ENCODE measurements at places on chromosomes 4 and X.

GRCh38 chr4:125434136-125434535 lies 119.4 kb downstream of the FAT4 start:
- DNase-seq: no peak

DNA sequence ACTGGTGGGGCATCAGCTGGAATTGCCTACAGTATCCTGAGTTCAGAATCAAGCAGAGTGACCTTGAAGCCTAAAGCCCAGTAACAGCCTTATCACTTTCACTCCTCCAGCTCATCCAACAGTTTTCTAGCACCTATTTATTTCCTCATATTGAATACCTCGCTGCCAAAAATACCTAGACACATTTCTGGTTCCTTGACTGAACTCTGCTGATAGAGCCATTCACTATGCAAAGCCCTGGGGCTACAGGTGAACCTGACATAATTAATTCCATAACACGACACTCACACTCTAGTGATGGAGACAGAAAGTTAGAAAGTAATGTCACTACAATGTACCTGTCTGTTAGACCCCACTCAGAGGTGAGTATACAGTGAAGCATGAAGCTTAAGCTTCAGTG lies 149.0 kb upstream of the STX18 start:
- DNase-seq: no peak

GRCh38 chr4:113784497-113785250 lies 23.1 kb upstream of the CAMK2D start:
- DNase-seq: no peak

- no peak for DNase-seq
These were observed 277.9 kb downstream of the KLHL13 start for GRCh38 chrX:117838581-117839331.

- no peak for DNase-seq
These were observed 148.9 kb downstream of the AFF2 start for GRCh38 chrX:148649145-148649795.

GRCh38 chrX:7247346-7247745 lies 99.4 kb upstream of the PUDP start:
- DNase-seq: no peak

DNA sequence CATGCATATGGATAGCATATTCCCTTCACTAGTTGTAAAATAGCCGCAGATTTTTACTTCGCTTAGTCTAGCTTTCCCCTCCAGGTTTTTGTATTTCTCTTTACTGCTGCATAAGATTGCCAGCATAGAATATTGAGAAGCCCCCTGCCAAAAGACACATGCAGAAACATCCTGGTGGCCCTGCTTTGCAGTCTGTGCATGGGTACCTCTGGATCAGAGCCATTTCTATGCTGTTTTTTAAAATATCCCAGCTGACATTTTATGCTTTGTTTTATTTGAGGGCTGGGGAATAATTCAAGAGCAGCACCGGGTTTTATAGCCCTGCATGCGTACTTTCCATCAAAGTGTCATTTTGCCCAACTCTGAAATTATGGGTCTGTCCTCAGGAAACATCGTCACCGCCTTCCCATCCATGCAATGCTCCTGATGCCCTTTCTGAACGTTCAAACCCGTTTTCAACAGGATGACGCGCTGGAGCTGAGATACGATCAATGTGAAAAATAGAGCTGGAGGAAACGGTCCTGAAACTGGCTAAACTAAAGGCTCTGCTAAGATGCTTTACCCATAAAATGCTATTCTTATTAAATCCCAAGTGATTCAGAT lies 314.3 kb downstream of the EVC2 start:
- no peak for DNase-seq

DNA sequence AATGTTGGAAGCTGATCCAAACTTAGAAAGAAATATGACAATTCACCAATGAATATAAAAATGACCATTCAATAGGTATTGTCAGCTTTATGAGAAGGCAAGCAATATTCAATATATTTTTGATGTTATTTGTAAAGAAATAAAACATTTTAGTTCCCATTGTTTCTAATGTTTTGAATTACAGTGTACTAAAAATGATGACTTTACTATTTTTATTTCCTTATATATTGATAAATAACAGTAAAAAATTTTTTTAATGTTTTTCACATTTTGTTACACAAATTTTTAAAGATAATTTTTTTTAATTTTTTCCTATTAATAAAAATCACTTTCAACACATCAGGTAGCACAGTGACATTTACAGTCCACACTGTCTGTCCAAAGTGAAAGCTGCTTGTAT lies 565.5 kb upstream of the FAM241A start:
- no peak for DNase-seq

GRCh38 chr4:156832886-156833285 lies 138.7 kb downstream of the PDGFC start:
- DNase-seq: no peak

DNA sequence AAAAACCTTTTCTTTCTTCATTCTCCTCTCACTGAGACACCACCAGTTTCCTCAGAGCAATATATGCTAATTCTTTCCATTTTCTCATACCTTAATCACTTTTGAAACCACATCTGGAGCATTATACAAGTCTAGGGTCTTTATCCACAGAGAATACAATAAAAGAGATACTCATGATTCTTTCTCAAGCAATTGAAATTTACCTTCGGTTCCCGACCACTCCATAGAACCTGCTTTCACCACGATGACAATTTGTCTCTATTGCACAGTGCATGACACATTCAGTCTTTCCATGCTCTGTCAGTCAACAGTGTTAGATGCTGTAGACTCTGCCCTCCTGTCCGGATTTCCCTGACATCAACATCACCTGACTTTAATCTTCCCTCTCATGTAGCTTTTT lies 409.3 kb upstream of the NWD2 start:
- DNase-seq: no peak

DNA sequence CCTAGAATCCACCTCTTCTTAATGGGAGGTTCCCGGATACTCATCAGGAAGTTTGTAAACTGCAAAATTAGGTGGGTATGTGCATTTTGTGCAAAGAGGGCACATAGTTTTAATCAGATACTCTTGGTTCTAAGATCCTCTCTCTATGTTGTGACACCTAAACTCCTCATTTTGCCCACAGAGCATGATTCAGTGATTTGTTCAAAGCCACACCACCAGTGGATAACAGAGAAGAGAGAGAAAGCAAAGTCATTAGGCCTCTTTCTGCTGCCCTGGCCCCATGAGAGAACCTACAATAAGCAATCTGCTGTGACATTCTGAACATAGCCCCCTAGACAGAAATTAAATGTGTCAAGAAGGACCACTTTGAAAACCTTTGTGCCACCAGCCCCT lies 72.3 kb upstream of the STIM2 start:
- DNase-seq: no peak

DNA sequence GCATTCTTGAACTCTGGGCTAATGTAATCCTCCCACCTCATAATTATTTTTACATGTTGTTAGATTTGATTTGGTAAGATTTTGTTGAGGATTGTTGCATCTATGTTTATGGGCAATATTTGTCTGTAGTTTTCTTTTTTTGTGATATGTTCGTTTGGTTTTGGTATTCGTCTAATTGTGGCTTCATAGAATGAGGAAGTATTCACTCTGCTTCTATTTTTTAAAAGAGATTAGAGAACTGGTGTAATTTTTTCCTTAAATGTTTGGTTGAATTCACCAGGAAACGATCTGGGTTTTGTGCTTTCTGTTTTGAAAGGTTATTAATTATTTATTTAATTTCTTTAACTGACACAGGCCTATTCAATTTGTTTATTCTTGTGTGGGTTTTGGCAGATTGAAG lies 161.2 kb upstream of the NUDT6 start:
- DNase-seq: no peak

DNA sequence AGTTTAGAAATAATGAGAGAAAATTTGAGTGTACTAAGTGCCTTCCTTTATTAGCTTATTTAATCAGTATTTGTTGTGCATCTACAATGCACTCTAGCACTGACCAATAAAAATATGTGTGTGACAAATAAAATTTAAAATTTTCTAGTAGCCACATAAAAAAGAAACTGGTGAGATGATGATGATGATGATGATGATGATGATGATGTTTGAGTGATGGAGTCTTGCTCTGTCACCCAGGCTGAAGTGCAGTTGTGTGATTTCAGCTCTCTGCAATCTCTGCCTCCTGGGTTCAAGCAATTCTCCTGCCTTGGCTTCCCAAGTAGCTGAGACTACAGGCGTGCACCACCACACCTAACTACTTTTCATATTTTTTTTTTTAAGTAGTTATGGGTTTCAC lies 110.2 kb downstream of the RNF150 start:
- no peak for DNase-seq
